Activated CD8-positive, alpha-beta memory T cell treated with anti-CD3 and anti-CD28 coated beads, Interleukin-2, amount 50 U/mL, for 48 hours (primary cell): ENCODE measurements at places on chromosomes 1 and 21.

DNA sequence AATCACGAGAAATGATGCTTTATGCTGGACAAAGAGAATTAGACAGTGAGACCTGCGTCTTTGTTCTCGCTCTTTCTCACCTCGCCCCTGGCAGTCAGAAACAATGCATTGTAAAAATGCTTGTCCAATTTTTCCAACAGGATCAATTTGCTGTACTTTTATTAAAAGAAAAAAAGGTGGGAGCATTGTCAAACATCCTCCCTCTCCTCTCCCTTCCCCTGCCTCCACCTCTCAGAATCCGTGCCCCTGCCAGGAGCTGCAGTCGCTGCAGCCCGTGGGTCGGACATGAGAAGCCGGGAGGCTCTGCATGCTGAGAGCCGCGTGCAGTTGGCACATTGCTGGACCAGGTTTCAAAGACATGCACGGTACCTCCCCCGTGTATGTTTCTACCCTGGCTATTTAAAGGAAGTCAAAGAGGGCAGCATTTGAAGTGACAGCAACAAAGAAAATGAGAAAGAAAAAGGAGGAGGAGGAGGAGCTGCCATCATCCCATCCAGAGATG, 161.0 kb upstream of the KAZN start:
- no peak for DNase-seq

GRCh38 chr1:212295579-212295978, 10.4 kb downstream of the PPP2R5A start:
- DNase-seq = no peak

GRCh38 chr1:244941121-244941520, 76.8 kb upstream of the HNRNPU start:
- DNase-seq = no peak

DNA sequence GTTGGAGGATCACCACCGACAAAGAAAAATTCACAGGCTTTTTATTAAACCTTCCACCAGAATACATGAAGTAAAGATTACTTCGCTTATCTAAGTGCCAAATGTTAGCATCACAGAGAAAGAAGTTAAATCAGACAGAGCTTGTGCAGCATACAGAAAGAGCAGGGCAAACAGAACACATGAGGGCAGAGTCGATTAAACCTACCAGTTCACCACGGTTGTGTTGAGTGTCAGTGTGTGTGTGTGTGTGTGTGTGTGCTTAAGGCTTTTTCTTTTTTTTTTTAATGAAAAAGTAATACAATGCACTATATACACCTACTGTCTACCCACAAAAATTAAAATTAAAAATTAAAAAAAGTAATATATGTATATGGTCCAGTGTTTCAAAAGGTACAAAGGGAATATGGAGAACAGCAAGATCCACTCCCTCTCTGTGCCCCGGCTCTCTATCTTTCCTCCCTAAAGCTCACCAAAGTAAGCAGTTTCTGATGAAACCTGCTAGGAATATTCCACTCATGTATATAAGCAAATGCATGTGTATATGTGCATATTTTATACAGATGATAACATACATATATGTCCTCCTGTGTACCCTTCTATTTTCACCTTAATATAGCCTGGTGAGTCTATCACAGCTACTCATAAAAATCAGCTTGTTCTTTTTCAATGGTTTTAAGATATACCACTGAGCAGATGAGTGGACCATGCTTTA, 17.7 kb downstream of the YIPF1 start:
- no peak for DNase-seq

- DNase-seq = no peak
Observed at GRCh38 chr1:34361781-34362357, 185.2 kb downstream of the C1orf94 start.

DNA sequence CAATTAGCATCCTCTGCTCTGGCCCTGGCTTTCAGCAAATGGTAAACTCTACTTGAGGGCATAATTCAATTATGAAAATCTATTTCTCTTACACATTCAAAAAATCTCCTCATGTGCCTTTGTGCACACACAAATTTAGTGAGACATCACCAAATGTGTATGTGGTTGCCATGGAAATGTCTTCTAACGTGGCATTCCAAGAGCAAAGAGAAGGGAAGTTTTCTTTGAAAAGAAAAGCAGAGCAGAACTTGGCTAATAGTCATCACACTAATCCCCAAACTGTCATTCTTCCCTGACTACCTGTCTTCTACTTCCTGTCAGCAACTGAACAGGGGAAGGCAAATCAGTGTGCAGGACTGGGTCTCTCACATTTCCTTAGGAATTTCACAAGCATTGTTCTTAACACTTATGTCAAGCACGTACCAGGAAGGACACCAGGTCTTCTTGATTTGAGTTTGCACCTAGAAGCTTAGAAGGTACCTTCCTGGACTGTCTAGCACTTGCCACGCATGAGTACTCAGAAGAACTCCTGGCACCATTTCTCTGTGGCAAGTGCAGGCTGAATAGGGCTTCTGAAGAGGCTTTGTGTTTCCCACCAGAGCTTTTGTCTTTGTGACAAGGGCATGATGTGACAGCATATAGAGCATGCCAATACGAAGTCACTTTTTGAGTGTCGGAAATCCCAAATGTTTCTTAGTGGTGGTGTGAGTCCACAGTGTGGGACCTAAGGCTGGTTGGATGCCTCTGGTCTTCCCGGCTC, 32.3 kb downstream of the MAN1C1 start:
- DNase-seq = peak; percentile 44
